ENCODE measurements at places on chromosomes 16 and 17. TPM values are rescaled to one million over a fixed set of nuclear protein-coding genes. Genes with fewer than 3 reads are reported as not detected.

The RNFT1 gene
- total RNA-seq = 33.9 TPM

The NACA2 gene
- not detected for total RNA-seq

The ATP2A1 gene
- total RNA-seq = 2.4 TPM

The SCGB1C2 gene
- not detected for total RNA-seq

The HOXB9 gene
- total RNA-seq = 0.21 TPM

The TNFSF12 gene
- 21.5 TPM for total RNA-seq

The EMP2 gene
- total RNA-seq = not detected
